BE2C (cell line): ENCODE measurements at places on chromosomes 5 and 9.

DNA sequence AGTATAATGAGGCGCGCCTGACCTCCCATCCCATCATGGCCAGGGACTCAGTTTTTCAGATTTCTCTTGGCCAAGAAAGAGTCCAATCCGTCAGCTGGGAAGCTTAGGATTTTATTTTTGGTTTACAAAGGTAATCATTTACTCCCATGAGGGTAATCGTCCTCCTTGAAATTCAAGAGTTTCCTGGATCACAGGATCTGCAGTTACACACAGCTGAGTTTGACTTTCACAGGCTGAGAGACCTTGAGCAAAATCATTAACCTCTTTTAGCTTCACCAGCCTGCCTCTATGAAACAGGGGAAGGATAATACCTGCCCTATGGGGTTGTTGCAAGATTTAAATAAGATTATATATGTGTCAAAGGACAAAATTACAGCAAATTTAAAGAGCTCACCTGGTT lies 15.4 kb upstream of the AK3 start:
- DNase-seq, result no peak

DNA sequence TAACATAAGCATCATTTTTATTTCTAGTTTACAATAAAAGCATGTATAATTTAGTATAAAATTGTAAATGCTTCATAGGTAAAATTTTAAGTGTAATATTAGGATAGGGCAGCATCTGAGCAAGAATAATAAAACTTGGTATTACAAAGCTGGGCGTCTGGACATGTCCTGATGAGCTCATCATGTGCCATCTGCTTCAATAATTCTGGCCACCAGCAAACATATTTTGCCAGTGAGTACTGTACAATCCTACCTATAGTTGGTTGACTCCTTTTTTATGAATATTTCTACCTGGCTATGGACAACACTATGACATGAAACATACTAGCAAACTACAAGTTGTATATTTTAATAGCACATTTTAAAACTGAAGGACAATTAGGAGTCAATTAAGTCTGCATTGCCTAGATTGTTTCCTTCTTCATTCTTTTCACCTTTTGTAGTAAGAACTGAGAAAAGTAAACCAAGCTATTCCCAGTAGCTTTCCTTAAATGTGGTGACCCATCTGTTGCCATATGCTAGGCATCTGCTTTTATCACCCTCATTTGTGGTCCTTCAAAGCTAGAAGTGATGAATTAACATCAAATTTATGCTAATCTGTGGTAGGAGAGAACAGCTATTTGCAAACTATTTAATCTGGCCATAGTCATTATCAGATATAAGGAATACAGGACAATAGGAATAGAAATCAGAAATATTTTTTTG lies 23.4 kb downstream of the LURAP1L start:
- peak; percentile 22 for DNase-seq

DNA sequence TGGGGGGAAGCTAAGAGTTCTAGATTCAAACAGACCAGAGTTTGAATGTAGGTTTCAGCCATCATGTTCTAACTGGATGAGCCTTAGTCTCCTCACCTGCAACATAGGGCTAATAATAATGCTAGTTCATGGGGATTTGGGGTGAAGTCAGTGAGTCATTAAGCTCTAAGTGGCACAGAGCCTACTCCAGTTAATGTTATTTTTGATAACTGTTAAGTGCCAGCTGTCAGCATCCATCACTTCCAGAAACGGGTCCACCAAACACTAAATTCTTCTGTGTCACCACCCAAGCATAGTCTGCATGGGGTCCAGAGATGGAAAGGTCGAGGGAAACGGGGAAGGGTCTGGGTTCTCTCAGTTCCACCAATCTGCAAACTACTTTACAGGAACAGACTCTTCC lies 1.8 kb upstream of the TSC1 start:
- DNase-seq, result no peak

DNA sequence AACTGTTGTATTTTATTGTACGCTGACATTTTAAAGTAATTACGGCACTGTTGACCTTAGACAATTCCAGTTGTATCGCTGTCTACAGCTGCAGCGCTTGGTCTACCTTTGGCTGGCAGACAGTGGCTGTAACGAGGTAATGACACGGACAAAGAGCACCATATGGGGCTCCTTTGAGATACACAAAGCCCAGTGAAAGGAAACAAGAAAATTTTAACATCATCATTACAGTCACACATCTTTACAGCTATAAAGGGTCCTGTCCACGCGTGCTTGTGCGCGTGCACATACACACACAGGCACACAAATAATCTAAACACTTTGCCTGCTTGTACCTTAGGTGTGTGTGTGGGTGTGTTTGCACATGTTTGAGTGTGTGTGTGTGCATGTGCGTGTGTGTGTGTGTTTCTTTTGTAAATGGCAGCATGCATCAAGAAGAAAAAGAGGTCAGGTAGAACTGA lies 946.0 kb downstream of the NR2F1-AS1 start:
- peak; percentile 23 for DNase-seq

DNA sequence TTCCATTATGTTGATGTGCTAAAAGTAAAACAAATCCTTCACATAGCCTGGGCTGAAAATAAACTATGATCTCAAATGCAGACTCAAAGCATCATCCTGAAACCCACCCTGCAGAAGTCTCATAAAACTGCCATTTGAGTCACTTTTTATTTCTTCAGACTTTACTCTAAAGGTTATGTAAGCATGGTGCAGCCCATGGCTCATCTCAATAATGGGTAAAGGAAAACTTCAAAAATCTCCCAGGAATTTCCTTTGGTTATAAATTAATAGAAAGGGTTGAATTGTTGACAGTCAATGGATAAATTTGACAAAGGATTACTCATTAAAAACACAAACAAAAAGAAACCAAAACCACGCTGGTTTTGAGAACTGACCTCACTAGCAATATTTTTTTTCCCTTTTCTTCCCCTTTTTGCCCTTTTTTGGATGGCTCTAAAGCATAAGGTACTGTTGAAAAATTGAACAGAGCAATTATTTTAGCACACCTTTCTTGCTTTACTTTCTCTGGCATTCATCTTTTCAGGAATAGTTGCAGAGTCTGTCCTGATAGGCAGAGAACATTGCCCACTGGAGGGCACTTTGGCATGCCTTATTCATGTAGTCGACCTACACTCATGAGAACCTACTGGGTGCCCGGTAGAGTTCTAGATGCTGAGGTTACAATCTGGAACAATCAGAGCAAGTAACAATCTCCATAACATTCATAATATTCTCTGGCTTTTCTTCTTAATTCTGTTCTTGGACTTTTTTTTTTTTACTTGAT lies 191.4 kb downstream of the TMEM167A start:
- DNase-seq, result peak; percentile 12

DNA sequence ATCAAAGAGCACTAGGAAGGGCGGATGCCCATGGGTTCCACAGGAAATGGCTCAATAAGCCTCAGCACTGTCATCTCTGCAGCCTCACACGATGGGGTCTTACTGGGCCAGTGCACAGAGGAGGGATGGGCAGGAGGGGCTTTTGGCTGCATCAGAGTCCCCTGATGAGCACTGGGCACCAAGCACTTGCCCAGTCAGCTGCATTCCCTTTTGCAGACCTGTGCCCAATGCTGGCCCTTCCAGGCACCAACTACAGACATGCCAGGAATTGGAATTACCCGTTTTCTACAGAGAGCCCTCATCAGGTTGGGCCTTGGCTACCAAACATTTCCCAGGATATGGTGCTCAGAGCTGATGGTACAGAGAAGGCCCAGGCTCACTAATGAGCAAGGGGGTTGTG lies 182.5 kb downstream of the HSPA4 start:
- DNase-seq, result no peak

- DNase-seq, result no peak
Observed at GRCh38 chr9:107214381-107214780, 68.7 kb upstream of the RAD23B start.

DNA sequence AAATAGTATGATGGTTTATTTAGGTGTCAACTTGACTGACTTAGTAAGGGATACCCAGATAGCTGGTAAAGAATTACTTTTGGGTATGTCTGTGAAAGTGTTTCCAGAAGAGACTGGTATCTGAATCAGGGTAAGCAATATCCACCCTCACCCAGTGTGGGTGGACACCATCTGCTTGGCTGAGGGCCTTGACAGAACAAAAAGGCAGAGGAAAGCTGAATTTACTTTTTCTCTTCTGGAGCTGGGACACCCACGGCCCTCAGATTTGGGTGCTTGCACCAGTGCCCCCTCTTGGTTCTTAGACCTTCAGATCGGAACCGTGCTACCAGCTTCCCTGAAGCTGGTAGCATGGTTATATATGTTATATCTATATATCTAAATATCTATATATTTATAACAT lies 489.5 kb upstream of the MPDZ start:
- no peak for DNase-seq

GRCh38 chr5:83077662-83078261 lies 415 bp downstream of the XRCC4 start:
- no peak for DNase-seq

GRCh38 chr9:90640361-90640760 lies 2.3 kb downstream of the DIRAS2 start:
- no peak for DNase-seq

GRCh38 chr5:7759951-7760580 lies 90.9 kb downstream of the CFAP90 start:
- DNase-seq, result no peak

GRCh38 chr5:17910318-17910717 lies 276.1 kb downstream of the TAF11L14 start:
- no peak for DNase-seq

DNA sequence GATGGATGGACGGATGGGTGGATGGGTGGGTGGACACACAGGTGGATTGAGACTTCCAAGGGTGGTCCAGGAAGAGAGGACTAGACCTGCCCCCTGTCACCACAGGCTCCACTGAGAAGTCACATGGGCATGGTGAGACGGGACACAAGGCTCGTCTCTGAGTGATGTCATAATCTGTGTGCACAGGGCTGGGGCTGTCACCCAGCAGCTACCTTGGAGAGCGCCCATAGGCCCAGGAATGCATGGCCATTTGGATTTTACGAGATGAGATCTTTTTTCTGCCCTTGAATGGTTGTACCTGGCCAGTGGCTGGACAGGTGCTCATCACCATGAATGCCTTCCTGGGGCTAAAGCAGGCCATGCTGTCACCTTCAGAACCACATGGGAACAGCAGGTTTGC lies 3.1 kb downstream of the OLFM1 start:
- DNase-seq, result no peak

- no peak for DNase-seq
Observed at GRCh38 chr5:138457531-138458275, 7.6 kb upstream of the EGR1 start.

- no peak for DNase-seq
Observed at GRCh38 chr5:137888466-137888862, 793 bp upstream of the PKD2L2 start.

DNA sequence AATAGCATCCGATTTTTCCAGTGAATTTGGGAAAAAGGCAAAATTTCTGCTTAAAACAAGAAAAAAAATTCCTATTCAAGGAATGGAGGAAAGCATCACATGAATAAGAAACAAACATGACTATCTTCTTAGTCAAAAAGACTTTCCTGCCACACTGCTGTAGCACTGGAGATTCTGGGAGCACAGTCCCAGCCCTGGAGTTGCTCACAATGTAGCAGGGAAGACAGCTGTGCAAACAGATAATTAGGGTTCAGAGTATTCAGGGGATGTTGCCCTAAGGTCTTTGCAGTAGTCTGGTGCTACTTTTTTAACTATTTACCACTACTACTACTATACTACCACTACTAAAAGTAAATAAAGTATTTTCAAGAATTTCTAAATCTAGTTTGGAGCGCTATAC lies 86.5 kb downstream of the BNC2 start:
- no peak for DNase-seq

DNA sequence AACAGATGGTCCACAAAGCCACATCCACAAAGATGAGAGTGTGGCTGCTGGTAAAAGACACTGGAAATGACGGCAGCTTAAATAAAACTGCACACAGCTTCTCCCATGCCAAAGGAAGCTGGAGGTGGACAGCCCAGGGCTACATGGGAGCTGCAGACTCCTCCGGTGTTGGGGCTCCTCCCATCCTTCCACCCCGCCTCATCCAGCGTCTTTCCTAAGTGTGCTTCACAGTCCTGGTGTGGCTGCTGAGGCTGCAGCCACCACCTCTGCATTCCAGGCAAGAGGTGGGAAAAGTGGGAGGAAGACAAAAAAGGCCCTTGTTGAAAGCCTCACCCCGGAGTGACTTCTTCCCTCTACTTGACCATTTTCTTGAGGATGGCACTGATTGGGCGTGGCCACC lies 37.0 kb upstream of the IRX4 start:
- DNase-seq, result no peak

GRCh38 chr5:73722231-73722630 lies 96.2 kb downstream of the ARHGEF28 start:
- DNase-seq, result no peak

GRCh38 chr9:26893030-26893676 lies 551 bp upstream of the CAAP1 start:
- no peak for DNase-seq

GRCh38 chr9:128057724-128058409 lies 9.3 kb downstream of the NAIF1 start:
- no peak for DNase-seq

DNA sequence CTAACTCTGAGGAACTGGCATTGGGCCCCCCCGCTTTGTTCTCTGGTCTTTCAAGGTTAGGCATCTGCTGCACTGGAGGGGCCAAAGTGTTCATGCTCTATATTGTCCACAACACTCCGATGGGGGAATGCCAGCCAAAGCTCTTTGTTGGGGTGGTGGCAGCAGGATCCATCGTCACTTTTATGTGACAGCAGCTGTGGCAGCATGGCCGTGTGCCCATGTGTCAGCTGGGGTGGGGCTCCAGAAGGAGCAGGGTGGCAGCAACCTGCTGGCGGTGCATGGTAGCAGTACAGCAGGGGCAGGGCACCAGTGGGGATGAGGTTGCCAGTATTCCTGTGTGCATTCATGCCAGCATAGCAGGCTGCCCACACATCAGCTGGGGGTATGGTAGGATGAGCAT lies 28.2 kb downstream of the ITGA2 start:
- no peak for DNase-seq

GRCh38 chr5:62732677-62733121 lies 154.1 kb downstream of the LRRC70 start:
- no peak for DNase-seq

GRCh38 chr9:96201140-96201539 lies 100.8 kb downstream of the HSD17B3 start:
- DNase-seq, result no peak

GRCh38 chr9:70551801-70552200 lies 137.3 kb upstream of the KLF9 start:
- no peak for DNase-seq

DNA sequence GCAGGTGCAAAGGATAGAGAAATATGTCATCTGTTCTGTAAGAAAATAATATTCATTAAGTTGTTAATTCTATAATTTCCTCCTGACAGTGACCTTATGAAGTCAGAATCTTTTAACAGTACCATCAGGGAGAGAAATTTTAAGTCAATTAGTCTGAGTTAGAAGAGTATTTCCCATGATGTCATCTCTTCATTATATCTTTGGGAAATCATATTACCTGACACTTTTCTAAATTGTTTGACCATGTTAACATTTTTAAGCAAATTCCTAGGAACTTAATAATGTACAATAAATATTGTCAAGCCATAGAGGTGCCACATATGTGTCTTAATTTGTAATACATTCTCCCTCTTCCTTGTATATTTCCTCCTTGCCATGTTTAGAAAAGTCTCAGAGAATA lies 124.4 kb upstream of the C6 start:
- no peak for DNase-seq
